ENCODE measurements at places on chromosomes 11 and 22. TPM values are rescaled to one million over a fixed set of nuclear protein-coding genes. Genes with fewer than 3 reads are reported as not detected.

GRCh38 chr11:131042041-131042390 lies 125.7 kb upstream of the SNX19 start:
- DNase-seq = no peak

DNA sequence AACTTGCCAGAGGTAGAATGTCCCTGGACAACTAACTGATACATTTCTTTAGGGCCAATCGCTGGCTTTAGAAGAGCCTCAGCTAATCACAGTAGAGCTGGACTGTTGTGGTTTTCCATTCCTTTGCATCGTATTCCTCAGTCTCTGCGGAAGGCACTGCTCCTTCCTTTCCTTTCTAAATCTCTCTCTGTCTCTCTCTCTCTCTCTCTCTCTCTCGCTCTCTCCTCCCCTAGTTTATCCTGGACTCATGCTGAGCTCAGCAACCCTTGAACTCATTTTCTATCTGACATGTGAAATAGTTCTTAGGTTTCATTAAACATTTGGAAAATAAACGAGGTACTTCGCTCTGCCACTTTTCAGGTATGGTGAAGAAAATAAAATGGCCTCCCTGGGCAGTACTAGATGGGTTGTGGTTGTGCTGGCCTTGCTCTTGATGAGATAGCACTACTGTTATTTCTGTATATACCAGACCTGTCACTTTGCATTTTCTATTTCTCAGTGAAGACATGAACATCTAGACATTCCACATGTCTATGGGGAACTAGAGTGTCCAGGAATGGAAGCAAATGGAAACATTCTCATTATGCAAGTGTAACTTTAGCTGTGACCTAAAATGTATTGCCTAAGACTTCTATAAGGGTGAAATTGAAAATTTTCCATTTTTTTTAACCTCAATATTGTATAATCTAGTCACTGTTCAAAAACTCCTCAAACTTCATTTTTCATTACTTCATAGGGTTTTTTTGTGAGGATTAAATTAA lies 12.0 kb upstream of the SESN3 start:
- DNase-seq = no peak

GRCh38 chr11:60897496-60897895 lies 8.9 kb downstream of the PRPF19 start:
- DNase-seq = no peak

GRCh38 chr22:48845356-48845936 lies 982.2 kb downstream of the BRD1 start:
- DNase-seq = no peak

DNA sequence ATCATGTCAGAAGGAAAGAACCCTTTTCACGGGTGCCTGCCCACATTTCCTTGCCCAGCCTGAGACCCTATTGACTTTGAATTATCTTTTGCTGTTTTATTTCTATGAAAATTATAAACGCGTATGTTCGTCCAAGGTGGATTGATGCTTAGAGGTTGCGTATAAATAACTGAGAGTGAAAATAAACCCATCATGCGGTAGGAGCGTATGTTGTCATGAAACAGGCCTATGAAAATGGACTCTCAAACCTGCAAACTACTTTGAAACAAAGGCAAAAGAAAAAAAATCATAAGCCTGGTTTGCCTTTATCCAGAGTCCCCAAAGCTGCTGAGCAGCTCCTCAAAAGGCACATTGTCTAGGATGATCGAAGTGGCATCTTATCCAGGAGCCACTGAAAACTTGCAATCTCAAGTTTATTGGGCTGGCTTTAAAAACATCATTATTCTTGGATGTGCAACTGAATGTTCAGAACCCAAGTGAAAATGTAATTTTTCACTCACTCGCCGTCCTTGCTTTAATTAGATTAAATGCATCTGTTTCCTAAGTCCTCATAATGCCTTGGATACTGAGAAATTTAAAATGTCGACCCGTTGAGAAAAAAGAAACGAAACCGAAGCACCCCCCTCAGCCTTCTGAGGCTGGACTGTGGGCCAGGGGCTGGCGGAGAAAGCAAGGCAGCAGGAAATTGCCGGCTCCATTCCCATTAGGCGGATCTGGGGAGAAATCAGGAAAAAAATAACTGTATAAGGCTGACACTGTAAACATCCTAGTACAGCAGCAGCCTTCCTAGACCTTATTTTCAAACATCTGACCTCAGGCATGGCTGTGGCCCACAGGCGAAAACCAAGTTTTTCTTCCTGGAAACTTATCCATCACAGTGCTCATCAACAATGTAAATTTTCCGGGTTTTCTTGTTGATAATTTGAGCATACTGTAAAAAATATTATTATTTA lies 82.9 kb upstream of the PPARA start:
- no peak for DNase-seq

Gene ROM1
- 1.9 TPM for total RNA-seq

Gene KRTAP5-2
- total RNA-seq = not detected

- DNase-seq = peak; percentile 51
Observed at GRCh38 chr22:38953577-38954413, 3.6 kb upstream of the APOBEC3A start.

GRCh38 chr11:72719144-72719543 lies 33.1 kb downstream of the ARAP1 start:
- DNase-seq = no peak

Data from hepatocyte (in vitro differentiated cells).